ENCODE measurements at places on chromosomes 7 and 10. TPM values are rescaled to one million over a fixed set of nuclear protein-coding genes. Genes with fewer than 3 reads are reported as not detected.

The CASTOR2 gene
- total RNA-seq = 25.3 TPM

The HHEX gene
- 6.8 TPM for total RNA-seq

The SPDYE6 gene
- total RNA-seq = not detected

The C7orf57 gene
- not detected for total RNA-seq

The PLXDC2 gene
- total RNA-seq = 58.7 TPM

The NOM1 gene
- 19.9 TPM for total RNA-seq

The ZNF107 gene
- 4.0 TPM for total RNA-seq

The TMEM26 gene
- total RNA-seq = 1.4 TPM
